ENCODE measurements at places on chromosomes 11 and 22.

DNA sequence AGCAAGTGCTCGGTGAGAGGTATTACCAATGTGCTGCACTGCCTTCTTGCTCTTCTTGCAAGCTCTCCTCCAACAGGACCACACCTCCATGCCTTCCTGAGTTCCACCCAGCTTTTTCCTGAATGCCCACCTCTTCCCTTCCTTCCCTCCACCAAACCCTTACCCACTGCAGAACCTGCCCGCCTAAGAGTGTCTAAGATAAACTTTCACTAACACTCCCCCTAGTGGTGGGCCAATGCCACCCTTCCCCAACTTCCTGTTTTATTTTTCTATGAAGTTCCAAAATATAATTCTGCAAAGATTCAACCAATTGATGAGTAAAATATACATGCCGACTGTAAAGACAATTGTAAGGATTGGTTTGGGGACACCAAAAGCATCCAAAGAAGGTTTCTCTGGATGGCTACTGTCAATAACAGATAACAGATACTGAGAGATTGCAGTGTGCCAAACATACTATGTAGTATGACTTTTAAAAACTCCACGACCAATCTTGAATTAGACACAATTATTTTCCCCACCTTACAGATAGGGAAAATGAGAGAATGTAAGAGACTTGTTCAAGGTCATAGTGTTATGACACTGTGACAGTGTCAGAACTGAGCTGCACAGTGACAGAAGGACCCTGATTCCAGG is 38.6 kb upstream of the BMAL1 start:
- no peak for DNase-seq

- no peak for DNase-seq
Observed at GRCh38 chr22:44901301-44901700, 108.5 kb downstream of the PHF21B start.

DNA sequence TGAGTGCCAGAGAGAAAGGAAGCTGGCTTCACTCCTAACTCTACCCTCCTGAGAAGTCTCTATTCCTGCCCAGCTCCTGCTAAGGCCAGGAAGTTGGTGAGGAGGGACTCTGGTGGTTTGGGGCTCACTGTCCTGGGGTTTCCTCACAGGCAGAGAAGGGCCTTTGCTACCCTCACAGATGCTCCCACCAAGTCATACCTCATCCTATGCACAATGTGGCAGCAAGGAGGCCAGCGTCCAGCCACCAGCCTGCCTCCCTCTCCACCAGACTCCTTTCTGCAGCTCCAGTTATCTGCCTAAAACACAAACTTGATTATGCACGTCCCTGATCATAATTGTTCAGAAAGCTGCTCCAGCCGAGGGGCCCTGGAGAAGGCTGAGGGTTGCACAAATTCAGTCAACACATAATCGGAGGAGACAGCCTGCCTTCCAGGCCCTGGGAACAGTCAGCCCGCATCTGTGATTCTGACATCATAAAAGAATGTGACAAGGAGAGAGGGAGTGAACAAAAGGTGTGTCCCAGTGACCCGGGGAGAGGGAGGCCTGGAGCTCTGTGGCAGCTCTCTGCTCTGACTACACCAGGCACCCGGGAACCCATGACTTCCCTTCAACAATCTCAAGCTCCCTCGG is 28.8 kb downstream of the DKK3 start:
- DNase-seq: no peak

- no peak for DNase-seq
Observed at GRCh38 chr11:109132539-109132938, 289.5 kb upstream of the C11orf87 start.

DNA sequence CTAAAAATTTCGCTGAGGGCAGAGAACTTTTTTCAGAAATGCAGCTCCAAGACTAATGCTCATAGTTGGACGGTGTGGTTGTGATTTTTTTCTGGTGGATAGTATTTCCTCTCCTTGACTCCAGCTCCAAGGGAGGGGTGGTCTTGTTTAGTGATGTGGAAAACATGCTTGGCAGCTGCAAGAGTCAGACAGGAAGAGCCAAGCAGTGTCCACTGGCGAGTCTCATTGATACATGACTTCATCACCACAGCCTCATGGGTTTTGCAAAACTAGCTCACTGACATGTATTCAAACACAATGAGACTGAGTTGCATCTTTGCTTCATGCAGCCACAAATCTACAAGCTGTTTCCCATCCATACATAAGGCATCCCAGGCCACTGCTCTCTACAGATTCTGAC is 7.3 kb upstream of the KCNJ1 start:
- no peak for DNase-seq

GRCh38 chr22:42732081-42732480 is 11.4 kb upstream of the A4GALT start:
- no peak for DNase-seq

DNA sequence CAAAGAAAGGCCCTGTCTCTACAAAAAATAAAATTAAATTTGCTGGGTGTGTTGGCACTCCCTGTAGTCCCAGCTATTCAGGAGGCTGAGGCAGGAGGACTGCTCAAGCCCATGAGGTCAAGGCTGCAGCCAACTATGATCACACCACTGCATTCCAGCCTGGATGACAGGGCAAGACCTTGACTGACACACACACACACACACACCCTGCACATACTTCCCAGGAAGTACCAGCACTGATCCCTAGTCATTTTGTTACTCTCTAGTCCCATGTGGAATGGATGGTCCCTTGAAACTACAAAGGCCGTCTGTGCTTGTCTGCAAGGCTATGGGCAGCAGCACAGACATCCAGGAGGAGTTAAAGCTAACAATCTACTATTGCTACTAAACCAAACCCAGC is 59.7 kb upstream of the CYP2D6 start:
- DNase-seq: no peak

DNA sequence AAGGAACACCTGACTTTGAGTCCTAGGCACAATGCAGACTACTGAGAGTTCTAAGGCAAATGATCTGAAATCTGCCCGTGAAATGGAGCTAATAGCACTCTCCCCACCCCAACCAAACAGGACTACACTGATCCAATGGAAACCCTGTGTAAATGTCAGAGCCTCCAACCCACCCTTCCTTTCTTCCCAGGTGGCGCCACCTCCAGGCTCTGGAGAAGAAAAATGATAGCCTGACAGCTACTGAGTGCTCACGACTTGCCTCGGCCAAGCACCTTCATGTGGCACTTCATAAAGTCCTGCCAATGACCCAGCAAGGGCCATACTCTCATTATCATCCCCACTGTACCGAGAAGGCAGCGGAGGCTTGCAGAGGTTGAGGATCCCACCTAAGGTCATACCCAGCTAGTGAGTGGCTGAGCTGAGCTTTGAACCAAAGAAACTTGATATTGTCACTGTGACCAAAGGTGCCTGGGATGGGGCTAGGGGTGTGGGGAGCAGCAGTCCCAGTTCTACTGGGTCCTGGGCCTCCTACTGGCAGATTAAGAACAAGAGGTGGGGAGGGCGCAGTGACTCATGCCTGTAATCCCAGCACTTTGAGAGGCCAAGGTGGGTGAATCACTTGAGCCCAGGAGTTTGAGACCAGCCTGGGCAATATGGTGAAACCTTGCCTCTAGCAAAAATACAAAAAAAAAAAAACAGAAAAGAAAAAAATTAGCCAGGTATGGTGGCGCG is 20.5 kb downstream of the TST start:
- no peak for DNase-seq
